ENCODE measurements at places on chromosomes 2 and 18.

- DNase-seq = no peak
These were observed 25.3 kb upstream of the RPL31 start for GRCh38 chr2:100976645-100977391.

DNA sequence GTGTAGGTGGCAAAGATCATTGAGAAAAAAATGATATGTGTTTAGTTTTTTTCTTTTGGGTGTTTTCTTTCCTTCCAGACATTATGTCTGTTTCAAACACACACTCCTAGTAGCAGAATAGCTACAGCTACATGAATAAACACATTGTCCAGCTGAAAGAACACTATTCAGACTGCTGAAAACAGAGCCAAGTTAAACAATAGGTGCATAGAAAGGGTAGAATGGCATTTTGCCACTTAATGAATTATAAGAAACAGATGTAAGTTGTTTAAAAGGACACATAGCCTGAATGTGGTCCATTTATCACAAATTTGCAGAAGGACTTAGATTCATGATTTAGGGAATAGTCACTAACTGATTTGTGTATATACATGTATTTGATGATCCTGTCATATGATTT, 20.1 kb downstream of the CTLA4 start:
- no peak for DNase-seq

DNA sequence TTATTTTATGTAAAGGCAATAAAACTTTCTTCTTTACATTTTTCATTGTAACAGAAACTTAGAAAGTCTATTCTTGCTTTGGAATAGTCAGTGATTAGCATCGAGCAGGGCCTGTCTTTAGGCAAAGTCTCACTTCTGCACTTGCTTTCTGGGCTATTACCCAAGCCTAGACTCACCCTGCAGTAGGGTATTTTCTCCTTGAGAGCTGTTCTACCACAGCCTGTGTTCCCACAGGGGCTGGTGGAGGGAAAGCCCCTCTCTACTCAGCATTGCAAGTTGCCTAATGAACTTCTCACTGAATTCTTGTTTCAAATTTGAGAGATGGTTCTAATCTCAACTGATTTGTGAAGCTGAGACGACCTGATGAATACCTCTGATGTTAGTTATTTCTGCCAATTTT, 111.7 kb upstream of the KLHL14 start:
- no peak for DNase-seq

- DNase-seq = no peak
These were observed 81.9 kb downstream of the TGOLN2 start for GRCh38 chr2:85245891-85246290.

GRCh38 chr2:226115102-226115831, 684.4 kb downstream of the IRS1 start:
- DNase-seq = peak; percentile 81

- DNase-seq = no peak
These were observed 7.8 kb downstream of the MERTK start for GRCh38 chr2:111905990-111906735.

DNA sequence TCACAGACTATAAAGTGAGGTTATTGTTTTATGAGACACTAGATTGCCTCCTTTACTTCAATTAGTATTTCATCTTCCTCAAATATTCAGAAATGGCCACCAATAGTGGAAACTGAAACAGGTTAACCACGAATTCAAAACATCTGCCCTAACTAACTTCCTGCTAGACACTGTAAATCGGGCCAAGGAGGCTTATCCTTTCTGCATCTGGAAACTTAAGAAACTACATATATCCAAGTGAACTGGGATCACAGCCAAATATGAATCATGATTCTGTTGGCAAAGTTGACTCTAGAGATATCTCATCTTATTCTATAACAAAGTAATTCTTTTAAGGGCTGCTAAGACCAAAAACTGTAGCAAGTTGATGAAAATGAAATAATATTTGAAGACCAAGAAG, 136.6 kb upstream of the ZC3H15 start:
- peak; percentile 84 for DNase-seq

GRCh38 chr2:160157861-160158829, 41.9 kb downstream of the ITGB6 start:
- no peak for DNase-seq

GRCh38 chr2:124798551-124798950, 773.5 kb downstream of the CNTNAP5 start:
- DNase-seq = no peak

DNA sequence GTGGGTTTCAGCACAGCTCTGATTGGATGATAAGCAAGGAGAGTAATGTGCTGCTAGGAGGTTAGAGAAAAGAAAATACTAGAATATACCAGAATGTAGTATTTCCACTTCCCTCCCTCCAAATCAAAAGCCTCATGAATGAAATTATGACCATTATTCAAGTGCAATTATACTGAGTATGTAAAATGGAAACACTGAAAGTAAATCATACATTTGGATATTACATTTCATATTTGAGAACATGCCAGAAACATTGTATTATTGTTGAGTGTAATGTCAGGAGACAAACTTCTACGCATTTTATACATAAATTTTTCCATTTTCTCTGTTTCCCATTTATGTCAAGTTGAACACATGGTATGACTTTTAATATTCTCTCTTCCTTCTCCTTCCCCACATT, 942 bp upstream of the CETN1 start:
- DNase-seq = no peak

DNA sequence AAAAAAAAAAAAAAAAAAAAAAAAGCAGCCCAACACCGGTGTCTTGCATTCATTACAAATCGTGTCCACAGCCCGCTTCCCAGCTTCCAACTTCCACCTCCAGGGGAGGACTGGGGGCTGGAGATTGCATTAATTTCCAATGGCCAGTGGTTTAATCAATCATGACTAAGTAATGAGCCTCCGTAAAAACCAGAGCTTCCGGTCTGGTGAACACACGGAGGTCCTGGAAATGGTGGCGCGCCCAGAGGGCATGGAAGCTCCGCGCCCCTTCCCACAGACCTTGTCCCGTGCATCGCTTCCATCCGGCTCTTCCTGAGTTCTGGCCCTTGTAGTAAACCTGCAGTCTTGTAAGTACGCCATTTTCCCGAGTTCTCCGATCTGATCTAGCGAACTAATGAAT, 43.6 kb downstream of the EEF1B2 start:
- no peak for DNase-seq

- no peak for DNase-seq
These were observed 7.6 kb upstream of the MGAT5 start for GRCh38 chr2:134246154-134246874.

DNA sequence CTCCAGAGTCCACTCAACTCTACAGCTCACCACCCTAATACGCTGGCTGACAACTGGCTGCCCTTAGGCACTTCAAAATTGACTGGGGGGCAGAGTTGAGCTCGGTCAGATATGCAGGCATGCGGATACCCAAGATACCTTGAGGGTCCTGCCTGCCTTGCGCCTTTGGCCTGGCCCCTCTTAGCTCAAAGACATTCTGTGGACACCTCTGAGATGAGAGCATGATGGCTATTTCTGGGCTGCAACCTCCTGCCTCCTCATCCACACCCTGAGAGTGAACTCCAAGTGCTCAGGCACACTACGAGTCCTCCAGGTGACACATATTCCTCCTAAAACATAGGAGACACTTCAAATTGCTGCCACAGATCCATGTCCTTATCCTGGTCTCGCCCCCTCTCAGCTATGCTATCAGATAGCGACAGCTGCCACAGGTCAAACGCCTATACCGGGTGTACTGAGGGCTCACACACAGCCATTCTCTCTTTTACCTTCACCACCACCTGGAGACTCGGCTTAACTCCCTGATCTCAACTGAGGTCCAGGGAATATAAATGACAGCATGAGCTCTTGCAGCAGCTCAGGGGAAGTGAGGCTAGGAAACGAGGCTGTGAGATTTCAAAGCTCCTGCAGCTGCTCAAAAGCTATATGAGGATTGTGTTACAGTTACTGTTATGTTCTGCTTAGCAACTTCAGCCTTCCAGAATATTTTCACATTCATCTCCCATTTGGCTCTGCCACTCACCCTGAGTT, 60.5 kb upstream of the TEX51 start:
- no peak for DNase-seq

DNA sequence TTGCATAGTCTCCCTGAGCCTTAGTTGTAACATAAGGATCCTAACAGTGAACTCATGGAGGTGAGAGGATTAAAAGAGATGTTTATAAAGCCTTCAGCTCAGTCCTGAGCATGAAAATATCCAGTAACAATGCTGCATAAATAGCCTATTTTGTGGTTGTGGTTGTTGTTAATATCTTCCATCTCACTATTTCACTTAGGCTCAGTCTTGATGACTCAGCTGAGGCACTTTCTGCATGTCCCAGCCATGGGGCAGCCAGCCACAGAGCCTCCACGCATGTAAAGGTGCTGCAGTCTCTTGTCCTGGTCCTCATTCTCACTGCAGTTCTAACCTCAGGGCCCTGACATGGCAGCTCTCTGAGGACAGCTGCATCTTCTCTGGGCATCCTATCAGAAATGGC, 218.8 kb upstream of the PKDCC start:
- DNase-seq = no peak

DNA sequence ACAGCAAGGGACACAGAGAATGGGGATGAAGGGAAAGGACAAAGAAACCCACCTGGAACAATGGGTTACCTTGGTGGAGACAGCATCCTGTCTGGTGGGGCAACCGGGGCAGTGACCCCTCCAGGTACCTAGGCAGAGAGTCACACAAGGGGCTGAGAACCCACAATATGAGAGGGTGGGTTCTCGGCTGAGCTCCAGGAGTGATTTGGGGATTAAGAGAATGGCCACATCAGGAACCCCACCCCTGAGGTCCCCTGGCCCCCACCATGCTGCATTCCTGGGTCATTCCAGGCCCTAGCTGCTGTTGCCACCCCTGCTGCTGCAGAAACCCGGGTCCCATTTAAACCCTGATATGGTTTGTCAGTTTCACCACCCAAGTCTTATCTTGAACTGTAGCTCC, 172.3 kb downstream of the RTP5 start:
- DNase-seq = no peak

DNA sequence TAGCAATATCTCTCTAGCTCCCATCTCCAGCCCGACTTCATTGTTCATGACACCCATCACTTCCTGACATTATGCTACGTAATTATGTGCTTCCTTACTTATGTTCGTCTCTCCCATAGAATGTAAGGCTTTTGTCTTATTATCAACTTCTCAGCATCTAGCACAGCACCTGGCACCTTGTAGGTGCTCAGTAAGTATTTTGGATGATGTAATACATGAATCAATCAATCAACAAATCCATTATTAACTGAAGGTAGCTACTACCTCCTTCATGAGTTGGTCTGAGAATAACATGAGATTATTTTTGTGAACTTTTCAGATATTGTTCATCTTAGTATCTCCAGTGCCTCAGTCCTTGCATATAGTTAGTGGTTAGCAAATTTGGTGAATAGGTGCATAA, 109.3 kb downstream of the EN1 start:
- DNase-seq = no peak

DNA sequence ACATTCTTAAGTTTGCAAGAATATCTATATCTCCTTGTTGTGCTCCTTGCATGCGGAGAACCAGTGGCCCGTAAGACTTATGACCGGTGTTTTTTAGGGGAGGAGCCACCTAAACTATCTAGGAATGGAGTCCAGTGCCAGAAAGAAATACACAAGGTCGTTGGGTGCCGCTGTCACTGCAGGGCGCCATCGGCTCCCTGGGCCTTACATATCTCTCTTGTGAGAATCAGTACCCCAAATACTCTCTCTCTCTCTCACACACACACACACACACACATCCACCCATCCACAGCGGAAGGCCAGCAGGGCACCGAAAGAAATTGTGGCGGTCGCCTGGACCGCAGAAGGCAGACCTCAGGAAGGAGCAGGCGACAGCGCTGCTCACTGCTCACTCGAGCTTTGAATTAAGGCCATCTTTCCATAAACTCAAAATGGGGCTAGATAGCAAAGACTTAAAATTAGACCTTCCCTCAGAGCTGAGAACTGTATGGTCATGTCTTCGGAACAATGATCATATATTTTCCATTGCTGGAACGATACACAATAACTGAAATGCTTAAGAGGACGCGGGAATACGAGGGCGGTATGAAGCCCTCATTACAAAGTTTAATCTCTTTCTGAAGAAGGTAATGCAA, 10.4 kb downstream of the NR4A2 start:
- DNase-seq = no peak

GRCh38 chr2:64663402-64663801, 9.7 kb upstream of the SERTAD2 start:
- no peak for DNase-seq

DNA sequence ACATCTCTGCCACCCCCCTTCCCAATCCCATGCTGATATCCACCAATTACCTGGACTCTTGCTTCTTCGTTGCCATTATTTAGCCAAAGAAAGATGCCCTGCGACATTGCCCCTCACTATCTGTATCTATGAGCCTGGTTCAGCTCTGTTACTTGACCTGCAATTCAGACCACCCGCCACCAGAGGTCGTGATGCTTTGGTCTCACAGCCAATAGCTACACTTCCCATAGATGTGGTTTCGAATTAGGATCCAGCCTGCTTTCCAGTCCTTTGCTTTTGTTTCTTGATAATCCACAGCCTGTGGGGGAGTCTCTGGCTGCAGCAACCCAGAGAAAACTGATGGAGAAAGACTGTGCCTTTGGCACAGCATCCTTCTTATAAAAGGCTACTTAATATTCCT, 239.4 kb downstream of the KLHL29 start:
- no peak for DNase-seq

- no peak for DNase-seq
These were observed 40.2 kb downstream of the CCDC74A start for GRCh38 chr2:131567891-131568290.

DNA sequence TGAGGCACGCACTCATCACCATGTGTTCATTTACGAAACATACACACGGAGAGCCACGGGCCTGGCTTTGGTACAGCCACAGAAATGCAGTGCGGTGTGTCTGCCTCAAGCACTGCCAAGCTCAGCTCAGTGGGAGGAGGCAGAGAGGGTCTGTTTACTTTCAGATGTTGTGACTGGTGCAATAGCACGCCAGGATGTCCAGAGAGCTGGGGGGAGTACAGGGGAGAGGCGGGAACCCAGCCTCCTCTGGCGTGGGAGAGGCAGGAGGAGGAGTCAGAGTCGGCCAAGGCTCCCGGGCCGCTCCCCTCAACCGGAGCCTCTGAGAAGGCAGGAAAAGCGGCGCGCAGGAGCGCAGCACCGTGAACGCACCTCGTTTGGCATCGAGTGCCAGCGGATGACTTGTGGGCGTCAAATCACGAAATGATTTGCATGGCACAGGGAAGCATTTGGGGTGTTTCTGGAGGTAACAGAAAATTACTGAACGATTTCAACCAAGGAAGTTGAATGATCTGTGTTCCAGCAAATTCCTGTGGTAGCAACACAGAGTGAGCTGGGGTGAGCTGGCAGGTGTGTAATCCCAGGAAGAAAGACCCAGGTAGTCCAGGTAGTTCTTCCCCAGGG, 143.0 kb downstream of the ZNF516 start:
- peak; percentile 21 for DNase-seq
